ENCODE measurements at places on chromosomes 3 and 15. TPM values are rescaled to one million over a fixed set of nuclear protein-coding genes. Genes with fewer than 3 reads are reported as not detected.

TGM5 gene
- total RNA-seq, result 0.26 TPM

DNA sequence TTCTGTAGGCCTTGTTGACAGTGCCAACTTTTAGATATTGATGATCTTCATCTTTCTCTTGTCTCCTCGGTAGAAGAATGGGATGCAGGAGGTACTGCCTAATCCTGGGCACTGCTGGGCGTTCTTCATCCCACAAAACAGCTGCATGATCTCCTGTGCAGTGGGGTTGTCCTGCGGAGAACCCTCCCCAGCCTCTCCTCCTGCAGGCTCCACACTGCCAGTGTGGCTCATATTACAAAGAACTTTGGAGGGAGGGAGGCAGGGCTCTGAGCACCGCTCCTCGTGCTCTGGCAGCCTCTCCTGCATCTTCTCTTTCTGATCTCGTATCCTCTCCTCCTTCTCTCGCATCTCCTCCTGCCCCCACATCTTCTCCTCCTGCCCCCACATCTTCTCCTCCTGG, 7.5 kb downstream of the GOLGA6L2 start:
- no peak for DNase-seq

DNA sequence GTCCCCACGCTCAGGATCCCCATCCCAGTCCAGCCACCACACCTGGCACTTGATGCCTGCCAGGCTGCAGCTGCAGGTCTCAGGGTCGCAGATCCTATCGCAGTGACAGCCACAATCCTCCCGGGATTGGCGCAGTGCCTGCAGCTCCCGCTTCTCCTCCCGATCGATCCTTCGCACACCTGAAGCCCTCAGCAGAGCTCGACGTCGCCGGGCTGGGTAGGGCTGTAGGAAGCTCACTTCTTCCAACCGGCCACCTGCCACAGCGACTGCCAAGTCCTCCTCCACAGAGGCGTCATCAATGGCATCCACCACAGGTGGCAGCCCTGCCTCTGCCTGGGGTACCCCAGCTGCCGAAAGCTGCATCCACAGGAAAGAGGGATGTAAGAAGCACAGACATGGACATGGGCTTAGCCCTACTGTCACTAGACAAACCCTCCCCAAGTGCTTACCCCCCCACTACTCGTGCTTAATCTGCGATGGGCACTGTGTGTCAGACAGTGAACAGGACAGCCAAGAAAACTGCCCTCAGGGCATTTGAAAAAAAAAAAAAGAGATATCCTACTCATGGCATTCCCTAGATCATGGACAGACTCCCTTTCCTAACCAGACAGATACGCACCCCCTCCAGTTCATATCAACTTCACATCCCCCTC, 9.2 kb downstream of the CSRNP1 start:
- no peak for DNase-seq

- no peak for DNase-seq
These were observed 140.7 kb downstream of the BCHE start for GRCh38 chr3:165696496-165696895.

GRCh38 chr15:40045572-40046217, 6.7 kb upstream of the SRP14 start:
- peak; percentile 9 for DNase-seq

DNA sequence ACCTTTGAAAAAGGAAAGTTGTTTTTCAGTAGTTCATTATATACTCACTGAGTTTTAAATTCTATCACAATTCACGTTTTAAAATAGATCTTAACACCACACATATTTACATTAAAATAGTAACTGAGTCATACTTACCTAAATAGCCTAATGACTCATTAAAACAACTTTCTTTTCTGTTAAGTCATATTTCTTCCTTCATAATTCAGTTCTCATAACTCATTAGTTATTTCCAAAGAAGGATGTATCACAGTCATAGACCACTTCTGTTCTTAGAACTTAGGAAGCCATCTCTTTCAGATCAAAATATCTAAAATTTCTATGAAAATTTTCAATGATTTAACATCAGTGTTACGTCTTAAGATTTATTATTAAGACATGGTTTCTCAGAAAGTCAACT, 885.9 kb downstream of the FHIT start:
- no peak for DNase-seq
